ENCODE measurements at places on chromosomes 5 and 9.

- DNase-seq, result peak; percentile 59
These were observed 23.3 kb downstream of the TNFSF8 start for GRCh38 chr9:114906922-114907571.

DNA sequence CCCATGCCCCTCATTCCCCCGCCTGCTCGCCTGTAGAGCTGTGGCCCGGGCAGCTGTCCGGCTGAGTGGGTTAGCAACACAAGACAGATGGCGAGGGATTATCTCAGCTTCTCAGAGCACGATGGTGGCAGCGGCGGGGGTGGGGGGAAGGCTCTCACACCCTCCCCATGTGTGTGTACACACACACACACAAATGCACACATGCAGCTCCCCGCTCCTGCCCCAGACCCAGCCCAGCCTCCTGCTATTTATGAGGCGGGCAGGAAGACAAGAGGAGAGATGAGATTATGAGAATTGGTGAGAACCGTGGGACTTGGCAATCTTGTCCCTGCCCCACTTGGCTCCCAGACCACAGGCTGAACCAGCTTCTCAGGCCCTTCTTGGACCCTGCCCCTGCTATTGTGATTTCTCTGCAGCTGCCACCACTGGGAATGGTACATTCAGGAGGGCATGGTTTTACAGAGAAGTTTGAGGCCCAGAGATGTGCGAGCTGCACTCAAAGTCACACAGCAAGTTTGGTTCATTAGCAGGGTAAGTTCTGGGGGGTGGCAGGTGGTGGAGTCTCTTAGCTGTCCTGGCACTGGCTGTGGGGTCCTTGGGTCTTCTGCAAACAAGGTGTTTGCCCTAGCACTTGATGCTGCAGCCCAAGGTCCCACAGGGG lies 51.0 kb upstream of the PSD2 start:
- no peak for DNase-seq

DNA sequence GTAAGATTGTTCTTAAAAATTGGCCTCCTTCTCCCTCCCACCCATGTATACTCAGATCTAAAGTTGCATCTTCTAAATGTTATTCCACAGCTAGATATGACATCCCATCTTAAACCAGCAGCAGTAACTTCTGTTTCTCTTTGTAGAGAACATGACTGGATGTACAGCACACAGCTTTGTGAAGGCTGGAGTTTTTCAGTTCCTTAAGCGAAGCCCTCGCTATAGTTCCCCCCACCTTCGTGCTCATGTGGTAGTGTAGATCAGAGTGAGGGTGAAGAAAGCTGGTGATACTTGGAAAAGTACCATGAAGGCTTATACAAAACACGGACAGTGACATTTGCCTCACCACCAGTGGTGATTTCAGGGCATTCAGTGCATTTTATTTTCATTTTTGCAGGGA lies 137.5 kb downstream of the MAT2B start:
- no peak for DNase-seq

DNA sequence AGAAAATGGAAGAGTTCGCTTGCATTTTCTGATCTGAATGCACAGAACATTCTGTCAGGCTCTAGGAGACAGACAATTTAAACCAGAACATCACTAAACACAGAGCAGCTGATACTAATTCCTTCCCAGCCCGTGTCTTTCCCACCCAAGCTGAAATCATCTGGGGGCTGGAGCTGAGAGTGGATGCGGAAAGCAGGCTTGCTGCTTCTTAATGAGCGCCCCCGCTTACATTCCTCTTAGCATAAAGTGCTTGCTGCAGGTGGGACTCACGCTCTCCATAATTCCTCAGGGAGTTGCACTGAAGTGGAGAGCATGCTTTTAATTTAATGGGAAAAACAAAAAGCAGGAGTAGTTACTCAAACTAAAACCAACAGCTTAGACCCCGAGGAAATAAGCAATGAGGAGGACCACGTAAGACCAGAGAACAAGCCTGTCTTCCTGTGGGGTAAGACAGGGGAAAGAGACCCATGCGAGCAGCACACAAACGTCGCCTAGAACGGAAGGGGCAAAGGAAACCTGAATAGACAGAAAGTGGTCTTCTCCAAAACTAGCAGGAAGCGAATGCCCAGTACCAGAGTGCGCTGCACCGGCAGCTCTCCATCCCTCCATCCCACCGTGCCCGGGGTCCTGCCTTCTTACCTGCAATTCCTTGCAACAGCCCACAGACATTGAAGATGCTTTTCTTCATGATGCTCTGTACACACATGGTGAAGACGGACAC lies 139.3 kb downstream of the LHFPL2 start:
- DNase-seq, result no peak

- DNase-seq, result no peak
These were observed 62.9 kb upstream of the PTGER4 start for GRCh38 chr5:40616781-40617180.

DNA sequence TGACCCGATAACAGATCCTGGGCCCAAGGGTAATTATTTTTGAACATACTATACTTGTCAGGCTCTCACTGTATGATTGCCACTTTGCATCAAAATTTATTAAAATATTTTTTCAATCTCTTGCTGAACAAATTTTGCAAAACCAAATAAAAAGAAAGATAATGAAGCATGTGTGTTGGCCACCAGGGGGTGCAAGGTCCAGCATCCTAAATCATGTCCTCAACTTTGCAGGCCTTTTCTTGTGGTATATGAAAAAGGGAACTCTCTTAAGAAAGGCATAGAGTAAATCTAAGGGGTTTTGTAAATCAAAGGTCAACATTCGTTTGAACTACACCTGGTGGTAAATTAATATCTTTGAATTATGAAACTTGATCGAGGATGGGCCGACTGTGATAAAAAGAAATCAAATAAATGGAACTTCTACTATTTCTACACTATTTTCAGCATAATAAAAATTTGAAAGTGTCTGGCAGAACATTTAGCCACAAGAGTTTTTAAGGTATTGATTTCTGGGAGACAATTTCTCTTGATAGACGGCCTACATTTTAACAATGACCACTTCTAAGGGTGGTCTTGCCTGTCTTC lies 676.5 kb downstream of the DMRTA1 start:
- DNase-seq, result peak; percentile 43

GRCh38 chr5:23419115-23419514 lies 88.3 kb upstream of the PRDM9 start:
- DNase-seq, result peak; percentile 74

DNA sequence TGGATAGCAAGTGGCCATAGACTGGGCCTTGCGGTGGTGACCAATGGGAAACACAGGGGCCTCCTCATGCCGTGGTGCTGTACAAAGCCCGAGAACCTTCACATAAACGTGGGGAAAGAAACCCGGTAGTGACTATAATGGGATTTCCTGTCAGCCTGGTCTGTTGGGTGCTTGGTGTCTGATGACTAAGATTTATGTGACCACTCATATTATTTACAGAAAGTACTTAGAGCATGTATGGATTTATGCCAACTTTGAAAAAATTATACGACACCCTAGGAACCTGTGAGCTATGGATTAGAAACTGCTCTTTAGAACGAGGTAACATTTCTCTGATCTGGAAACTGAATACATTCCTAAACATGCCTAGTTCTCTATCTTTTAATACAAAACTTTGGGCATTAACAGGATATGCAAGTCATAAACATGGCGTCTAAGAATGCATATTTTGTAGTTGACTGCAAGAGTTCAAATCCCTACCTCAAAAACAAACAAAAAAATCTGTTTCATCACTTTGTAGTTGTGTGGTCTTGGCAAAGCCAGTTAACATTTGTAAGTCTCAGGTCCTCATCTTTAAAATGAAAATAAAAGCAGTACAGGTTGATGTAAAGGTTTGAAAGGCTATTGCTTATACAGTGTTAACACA lies 85.4 kb downstream of the TMEM167A start:
- peak; percentile 6 for DNase-seq

DNA sequence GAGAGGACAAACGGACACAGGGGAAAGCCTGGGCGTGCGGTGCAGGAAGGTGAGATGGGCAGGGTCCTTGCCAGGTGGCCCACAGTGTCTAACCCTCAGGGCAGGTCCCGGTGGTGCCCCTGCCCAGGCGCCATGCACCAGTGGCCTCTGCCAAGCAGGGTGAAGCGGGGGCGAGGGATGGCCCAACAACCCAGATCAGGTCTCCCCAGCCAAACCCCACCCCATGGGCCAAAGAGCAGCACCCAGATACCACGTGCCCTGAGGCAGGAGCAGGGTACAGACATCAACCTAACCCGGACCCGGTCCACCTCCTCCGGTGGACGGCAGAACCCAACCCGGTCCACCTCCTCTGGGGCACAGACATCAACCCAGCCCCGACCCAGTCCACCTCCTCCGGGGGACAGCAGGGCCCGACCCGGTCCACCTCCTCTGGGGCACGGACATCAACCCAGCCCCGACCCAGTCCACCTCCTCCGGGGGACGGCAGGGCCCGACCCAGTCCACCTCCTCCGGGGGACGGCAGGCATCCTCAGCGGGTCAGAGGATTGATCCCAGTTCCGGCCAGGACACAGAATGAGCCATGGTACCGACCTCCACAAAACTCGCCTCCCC lies 12.8 kb downstream of the SLC12A7 start:
- DNase-seq, result no peak

DNA sequence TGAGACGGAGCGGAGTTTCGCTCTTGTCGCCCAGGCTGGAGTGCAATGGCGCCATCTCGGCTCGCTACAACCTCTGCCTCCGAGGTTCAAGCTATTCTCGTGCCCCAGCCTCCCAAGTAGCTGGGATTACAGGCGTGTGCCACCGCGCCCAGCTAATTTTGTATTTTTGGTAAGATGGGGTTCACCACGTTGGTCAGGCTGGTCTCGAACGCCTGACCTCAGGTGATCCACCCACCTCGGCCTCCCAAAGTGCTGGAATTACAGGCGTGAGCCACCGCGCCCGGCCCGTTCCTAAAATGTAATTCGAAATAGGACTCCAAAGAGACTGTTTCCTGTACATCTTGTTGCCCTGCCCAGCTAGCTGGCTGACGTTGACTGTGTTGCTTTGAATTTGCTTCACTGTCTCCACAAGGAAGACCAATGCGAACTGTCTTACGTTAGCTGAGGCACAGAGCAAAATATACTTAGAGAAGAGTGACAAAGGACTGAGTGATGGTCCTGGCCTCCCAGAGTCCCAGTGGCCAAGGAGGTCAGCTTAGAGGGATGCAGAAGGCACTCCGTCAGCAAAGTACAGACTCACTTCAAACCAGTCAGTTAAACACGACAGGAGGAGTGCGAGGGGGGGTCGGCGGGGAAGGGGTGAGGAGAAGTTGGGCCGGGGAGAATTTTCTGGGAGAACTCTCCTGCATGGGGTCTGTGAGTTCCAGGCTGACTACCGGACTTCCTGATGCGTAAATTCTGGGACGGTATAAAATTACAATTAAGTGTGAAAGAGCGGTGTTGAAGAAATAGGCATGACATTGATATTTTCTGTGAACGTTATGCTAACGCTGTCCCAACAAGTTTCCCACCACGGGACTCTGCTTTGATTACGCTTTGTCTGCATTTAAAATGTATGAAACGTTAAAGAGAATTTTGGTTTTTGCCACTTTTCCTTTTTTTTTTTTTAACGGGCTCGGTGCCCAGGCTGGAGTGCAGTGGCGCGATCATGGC lies 6.8 kb upstream of the TRIM41 start:
- no peak for DNase-seq

DNA sequence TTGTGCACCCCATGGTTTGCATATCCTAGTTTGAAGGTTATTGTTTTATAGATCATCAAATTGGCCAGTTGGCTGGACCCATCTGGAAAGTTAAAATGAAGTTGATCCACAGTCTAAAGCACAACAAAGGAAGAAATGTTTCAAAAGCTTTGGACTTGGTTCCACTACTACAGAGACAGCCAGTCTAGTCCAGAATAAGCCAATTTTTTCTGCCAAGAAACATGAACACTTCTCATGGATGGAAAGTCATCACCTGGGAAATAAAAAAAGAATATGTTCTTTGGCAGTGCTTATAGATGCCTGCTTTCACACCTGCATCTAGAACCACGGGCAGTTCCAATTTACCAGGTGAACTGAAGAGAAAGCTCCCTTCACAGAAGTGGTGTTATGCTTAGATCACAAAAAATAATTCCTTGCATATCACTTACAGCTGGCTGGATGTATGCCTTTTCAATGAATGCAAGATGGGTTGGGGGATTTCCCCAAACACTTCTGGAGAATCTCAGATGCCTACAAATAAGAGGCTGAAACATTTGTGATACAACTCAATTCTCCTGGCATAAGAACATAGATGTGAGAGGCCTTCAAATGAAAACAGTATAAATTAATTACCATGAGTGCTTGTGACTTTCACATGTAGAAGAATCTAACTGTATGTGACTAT lies 26.9 kb downstream of the C9 start:
- DNase-seq, result no peak

- no peak for DNase-seq
These were observed 312 bp downstream of the SET start for GRCh38 chr9:128689293-128689774.

GRCh38 chr5:573976-574375 lies 38.2 kb upstream of the CEP72 start:
- DNase-seq, result no peak

DNA sequence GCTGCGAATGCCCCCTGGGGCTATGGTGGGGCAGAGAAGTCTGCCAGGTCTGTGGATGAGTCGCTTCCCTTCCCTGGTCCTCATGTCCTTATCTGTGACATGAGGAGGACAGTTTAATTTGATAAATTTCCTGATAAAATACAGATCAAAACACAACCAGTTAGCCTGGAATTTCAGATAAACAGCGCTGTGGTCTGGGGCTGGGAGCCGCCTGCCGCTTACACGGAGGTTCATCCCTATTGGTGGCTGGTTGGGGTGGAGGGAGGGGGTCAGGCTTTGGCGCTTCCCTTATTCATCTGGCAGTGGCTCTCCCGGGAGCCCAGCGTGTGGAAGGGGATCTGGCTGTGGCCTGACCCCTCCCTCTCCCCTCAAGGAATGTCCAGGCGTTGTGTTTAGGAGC lies 17.9 kb downstream of the CRB2 start:
- no peak for DNase-seq

GRCh38 chr9:90807006-90807405 lies 5.4 kb downstream of the SYK start:
- DNase-seq, result no peak

DNA sequence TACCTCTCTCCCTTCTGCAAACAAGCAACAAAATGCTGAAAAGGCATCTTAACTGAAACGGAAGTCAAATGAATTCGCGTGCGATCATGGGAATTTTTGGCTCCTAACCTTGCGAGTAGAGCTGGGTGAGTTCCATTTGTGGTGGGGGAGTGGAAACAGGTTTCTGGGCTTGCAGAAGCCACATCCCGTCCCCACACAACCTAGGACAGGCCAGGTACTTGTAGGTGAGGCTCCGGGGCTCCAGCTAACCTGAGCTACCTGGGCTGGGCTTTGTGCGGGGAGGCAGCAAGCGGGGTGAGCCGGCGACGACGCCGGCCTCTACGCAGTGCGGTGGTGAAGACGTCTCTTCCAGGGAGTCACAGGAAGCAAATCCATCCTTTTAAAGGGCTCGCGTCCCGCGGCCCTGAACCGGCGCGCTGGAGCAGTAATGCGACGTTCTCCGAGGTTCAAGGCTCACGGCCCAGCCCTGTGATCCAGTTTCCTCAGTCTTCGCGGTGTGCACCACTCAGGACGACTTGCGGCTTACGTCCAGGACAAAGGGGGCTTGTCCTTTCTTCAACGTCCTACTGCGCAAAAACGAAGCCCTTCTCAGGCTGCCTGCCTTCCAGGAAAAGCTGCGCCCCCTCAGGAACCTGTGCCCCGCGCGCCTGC lies 567 bp upstream of the SPIN1 start:
- DNase-seq, result peak; percentile 74
